ENCODE measurements at places on chromosomes 6 and 20. TPM values are rescaled to one million over a fixed set of nuclear protein-coding genes. Genes with fewer than 3 reads are reported as not detected.

ZNF165 gene
- 2.8 TPM for polyA plus RNA-seq

DNA sequence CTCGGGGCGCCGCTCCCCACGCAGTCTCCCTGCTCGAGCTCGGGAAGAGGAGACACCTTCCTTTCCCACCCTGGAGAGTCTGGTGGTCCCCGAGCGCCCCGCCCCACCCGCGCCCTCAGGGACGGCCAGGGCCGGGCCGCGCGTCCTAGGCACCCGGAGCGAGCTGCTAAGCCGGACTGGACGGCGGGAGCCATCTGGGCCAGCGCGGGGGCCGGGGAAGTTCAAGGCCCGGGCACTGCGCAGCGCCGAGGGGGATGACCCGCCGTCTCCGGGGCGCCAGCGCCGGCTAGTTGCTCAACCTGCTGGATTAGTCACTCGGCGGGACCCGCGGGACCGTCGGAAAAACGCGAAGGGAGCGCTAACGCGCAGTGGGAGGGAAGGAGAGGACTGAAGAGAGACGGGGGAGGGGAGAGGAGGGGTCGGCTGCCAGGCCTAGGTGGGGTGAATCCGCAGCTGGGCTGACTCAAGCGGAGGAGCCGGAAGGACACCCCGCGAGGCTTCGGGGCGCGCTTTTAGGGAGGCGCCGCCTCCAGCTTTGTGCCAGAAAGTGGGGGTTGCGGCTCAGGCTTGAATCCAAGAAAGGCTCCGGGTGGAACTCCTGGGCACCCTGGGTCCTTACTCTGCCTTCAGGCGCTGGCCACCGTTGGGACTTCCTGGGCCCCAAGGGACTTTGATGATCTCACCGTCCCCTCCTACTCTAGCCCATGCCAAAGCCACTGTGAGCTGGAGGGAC, 75.7 kb upstream of the FOXP4 start:
- peak; percentile 87 for DNase-seq

GRCh38 chr6:169188475-169188874, 65.2 kb downstream of the THBS2 start:
- DNase-seq = no peak

GRCh38 chr20:51995551-51995951, 193.2 kb upstream of the SALL4 start:
- no peak for DNase-seq

TMEM244 gene
- polyA plus RNA-seq = not detected

GRCh38 chr6:5763871-5764270, 242.9 kb downstream of the NRN1 start:
- no peak for DNase-seq

GRCh38 chr6:52872031-52872430, 31.4 kb upstream of the GSTA5 start:
- no peak for DNase-seq

DNA sequence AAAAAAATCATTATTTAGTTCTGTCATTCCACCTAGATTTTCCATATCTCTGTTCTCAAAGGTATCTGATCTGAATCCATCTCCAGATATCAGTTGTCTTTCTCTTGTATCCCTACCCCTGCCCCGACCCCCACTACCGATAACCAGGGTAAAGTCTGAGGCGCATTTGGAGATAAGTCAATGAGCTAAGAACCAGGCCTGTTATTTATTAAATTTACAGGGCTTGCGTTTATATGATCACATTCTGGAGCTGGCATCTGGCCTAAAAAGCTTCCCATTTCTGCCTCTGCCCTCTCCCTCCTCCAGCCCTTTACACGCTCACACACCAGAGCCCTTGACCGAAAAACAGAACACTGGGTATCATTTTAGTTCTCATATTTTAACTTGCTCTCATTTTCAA, 144.7 kb downstream of the ALDH8A1 start:
- no peak for DNase-seq

GRCh38 chr6:158410784-158411183, 98.5 kb downstream of the TULP4 start:
- DNase-seq = no peak

NR2E1 gene
- polyA plus RNA-seq = not detected

SSTR4 gene
- polyA plus RNA-seq = 0.42 TPM

GRCh38 chr6:33991610-33992009, 154.3 kb downstream of the GRM4 start:
- no peak for DNase-seq

DNA sequence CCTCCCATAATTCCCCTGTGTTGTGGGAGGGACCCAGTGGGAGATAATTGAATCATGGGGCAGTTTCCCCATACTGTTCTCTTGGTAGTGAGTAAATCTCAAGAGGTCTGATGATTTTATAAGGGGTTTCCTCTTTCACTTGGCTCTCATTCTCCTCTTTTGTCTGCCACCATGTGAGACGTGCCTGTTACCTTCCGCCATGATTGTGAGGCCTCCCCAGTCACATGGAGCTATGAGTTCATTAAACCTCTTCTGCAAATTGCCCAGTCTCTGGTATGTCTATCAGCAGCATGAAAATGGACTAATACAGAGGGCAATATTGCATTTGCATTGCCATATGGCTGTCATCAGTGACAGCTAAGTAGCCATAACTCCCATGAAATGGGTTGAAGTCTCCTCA, 63.2 kb downstream of the ZNF217 start:
- no peak for DNase-seq

OPN5 gene
- polyA plus RNA-seq = not detected

GRCh38 chr6:80988892-80989291, 763.6 kb downstream of the TENT5A start:
- no peak for DNase-seq

DNA sequence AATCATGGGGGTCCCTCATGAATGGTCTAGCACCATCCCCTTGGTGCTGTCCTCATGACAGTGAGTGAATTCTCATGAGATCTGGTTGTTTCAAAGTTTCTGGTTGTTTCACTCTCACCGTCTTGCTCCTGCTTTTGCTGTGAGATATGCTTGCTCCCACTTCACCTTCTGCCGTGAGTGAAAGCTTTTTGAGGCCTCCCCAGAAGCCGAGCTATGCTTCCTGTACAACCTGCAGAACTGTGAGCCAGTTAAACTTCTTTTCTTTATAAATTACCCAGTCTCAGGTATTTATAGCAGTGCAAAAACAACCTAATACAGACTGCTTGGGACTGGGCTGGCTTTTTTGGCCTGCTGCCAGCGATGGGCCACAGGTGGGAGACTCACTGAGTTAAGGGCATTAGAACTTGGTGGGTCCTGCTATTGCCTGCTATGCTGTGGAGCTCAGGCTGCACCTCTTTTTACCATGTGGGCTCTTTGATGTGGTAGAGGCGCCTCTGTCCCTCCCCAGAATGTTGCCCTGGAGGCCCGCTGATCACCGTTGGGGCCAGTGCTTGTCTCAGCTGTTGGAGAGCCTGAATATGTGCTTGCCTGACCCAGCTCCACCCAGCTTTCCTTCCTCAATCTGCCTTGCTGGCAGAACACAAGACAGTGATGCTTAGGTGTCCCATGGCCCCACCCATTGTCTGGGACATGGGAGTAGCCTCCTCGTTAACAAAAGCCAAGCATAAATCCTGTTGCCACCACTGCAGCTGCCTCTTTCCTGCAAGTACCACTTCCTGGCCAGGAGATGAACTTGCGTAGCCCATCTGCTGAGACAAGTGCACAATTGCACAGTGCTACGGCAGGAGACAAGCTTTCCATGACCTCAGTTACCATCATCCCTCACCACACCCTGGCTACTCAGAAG, 47.1 kb downstream of the IGF2R start:
- peak; percentile 58 for DNase-seq

SLC35D3 gene
- polyA plus RNA-seq = 1.8 TPM

DNA sequence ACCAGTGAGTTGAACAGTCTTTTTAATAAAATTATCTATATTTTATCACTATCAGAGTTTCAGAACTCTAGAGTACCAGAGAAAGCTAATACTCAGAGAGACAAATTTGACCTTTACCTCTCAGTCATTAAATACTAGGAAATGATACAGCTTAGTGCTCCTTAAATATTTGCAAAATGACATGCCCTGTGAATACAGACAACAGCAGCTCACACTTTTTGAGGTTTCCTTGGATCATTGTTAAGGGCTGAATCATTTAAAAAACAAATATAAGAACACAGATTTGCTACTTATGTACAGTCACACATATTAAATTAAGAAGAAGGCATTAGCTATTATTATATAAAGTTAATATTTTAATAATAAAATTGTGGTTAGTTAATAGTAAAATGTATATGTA, 1158.7 kb upstream of the EYS start:
- DNase-seq = no peak

DNA sequence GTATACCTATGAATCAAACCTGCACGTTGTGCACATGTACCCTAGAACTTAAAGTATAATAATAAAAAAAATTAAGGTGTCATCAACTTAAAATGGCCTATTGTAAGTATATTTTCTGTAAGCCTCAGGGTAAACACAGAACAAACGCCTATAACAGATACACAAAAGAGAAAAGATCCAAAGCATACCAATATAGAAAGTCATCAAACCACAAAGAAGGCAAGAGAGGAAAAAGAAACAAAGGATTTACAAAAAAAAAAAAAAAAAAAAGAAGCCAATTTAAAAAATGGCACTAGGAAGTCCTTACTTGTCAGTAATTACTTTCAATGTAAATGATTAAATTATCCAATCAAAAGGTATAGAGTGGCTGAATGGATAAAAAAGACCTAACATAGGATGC, 24.6 kb upstream of the ASF1A start:
- no peak for DNase-seq

PGC gene
- 8.1 TPM for polyA plus RNA-seq

- no peak for DNase-seq
These were observed 1830.0 kb upstream of the DEFB115 start for GRCh38 chr20:29427201-29428060.

COL20A1 gene
- polyA plus RNA-seq = 0.27 TPM

DNA sequence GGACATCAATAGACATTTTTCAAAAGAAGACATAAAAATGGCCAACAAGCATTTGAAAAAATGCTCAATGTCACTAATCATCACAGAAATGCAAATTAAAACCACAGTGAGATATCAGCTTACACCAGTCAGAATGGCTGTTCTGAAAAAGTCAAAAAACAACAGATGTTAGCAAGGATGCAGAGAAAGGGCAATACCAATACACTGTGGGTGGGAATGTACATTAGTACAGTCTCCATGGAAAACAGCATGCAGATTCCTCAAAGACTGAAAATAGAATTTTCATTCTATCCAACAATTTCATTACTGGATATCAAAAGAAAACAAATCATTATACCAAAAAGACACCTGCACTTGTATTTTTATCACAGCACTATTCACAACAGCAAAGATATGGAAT, 85.3 kb downstream of the DCDC2 start:
- no peak for DNase-seq

HLA-DQA2 gene
- 1.1 TPM for polyA plus RNA-seq

DNA sequence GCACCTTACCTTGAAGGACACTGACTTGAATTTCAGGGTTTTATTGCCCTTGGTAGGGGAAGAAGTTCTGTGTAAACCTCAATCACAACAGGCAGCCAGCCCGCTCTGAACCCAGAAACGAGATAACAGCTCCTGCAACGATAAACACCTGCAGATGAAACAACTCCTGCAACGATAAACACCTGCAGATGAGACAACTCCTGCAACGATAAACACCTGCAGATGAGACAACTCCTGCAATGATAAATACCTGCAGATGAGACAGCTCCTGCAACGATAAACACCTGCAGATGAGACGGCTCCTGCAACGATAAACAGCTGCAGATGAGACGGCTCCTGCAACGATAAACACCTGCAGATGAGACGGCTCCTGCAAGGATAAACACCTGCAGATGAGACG, 54.0 kb upstream of the TBXT start:
- DNase-seq = no peak

- no peak for DNase-seq
These were observed 618 bp downstream of the RTN4IP1 start for GRCh38 chr6:106628658-106629102.

DNA sequence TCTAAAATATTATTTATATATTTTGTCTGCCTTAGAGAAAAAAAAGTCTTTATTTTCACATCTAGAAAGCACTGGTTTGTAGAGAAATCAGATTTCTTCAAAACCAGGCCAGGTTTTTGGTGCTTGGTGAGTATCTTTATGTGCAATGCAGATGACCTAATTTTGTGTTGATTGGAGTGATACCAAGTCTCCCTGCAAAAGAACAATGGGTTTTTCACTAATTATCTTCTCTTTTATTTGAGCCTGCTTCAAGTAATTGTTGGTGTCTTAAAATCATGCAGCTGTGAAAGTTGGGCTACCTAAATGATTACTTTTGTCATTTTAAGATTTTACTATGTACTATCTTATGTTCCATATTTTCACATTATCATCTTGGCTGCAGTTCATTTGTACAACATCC, 874.7 kb downstream of the TFAP2A start:
- no peak for DNase-seq

FAM229B gene
- 34.8 TPM for polyA plus RNA-seq

CST1 gene
- not detected for polyA plus RNA-seq

DNA sequence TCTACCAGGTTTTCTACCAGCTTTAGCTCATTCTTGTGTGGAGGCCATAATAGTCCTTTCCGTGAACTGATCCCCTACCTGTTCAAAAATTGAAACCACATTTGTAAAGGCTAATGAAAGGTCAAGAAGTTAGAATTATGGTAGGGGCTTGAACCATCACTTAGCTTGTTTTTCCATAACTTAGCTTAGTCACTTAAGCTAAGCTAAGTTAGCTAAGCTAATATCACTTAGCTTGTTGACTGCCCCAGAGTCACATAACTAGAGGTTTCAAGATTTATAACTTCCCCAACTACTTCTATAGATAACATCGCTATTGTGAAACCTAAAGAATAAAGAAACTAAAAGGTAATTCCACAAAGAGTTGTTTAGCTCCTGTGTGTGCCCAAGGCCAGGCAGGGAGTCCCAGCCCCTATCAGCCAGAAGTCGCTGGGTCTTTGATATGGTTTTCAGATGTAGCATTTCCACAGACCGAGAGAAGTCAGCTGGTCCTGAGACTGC, 131.8 kb downstream of the VEGFA start:
- no peak for DNase-seq

DNA sequence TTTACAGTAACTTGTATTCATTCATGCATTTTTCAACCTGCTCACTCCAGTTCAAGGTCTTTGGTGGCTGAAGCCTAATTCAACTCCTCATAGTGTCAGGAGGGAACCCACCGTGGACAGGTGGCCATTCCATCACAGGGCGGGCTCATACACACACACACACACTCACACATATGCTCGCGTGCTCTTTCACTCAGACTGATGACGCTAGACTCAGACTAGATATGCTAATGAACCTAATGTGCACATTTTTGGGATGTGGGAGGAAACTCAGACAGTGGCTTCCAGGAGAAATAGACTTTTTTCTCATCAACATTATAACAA, 56.7 kb downstream of the TRIM27 start:
- DNase-seq = no peak

All from left lung (tissue), 14 donors.